Lung microvascular endothelial cell (primary cell): ENCODE measurements at places on chromosomes 12 and 14.

DNA sequence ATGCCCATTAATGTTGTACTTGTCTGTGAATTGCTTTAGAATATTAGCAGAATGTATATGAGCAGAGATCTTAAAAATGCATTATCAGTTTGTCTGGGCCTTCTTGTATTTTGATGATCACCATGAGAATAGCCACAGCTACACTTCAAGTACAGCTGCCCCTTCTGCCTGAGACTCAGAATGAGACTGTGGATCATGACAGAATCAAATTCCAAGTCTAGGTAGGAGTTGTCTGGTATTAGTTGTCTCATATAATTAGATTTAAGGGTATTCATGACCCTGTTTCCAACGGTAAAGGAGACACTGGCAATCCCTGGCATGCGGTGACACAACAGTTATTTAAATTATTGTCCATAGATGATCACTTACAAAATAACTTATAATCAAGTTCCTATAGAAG lies 18.3 kb upstream of the SMIM10L1 start:
- no peak for DNase-seq

DNA sequence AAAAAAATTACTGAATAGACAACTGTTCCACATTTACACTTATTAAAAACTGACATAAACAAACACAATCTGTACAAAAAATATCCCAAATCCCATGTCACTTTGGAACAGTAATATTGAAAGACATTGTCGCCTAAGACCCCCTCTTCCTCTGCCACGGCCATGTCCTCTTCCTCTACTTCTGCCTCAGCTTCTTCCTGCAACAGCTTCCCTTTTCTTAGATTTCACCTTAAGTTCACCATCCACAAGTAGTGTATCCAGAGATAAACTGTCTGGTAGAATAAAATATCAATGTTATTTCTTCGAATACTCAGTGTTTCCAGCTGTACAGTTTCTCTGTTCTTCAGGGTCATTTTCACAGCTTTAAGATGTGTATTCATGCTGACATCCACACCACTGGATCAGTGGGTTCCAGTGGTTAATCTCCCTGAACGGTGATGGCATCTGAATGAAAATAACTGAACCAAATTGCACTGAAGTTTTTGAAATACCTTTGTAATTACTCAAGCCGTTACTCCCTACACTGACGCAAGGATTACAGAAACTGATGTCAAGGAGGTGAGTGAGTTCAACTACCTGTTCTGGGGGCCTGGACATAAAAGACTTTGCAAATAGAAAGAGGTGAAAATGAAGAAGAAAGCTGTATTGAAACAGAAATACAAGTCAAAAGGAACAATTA lies 208.5 kb downstream of the C12orf50 start:
- no peak for DNase-seq

DNA sequence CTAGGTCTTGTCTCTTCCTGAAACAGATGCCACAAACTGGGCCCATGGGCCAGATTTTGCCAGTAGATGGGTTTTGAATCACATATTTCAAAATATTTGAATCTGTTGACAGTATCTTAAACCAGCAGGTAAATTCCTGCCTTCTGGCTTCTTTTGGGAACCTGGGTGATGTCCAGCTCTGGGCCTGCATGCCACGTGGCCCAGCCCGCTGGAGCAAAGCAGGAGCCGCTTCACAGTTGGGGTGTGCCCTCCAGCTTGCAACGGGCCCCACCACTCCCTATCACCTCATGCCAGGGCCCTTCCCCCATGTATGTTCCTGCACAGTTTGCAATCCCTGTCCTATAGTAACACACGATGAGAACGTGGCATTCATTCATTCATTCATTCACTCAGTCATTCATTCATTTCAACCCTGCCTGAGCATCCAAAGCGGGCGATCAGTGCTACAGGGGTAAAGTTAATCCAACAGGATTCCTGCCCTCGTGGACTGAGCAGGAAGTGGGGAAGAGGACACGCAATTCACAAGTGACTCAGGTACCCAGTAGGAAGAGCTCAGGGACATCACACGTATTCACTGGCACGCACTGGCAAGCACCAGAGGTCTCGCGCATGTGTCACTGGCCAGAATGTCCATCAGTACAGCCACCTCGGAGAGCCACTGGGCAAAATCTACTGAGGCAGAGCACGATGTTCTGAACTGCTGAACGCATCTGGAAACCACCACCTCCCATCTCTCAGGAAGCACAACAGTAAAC lies 27.8 kb downstream of the SCARB1 start:
- no peak for DNase-seq

DNA sequence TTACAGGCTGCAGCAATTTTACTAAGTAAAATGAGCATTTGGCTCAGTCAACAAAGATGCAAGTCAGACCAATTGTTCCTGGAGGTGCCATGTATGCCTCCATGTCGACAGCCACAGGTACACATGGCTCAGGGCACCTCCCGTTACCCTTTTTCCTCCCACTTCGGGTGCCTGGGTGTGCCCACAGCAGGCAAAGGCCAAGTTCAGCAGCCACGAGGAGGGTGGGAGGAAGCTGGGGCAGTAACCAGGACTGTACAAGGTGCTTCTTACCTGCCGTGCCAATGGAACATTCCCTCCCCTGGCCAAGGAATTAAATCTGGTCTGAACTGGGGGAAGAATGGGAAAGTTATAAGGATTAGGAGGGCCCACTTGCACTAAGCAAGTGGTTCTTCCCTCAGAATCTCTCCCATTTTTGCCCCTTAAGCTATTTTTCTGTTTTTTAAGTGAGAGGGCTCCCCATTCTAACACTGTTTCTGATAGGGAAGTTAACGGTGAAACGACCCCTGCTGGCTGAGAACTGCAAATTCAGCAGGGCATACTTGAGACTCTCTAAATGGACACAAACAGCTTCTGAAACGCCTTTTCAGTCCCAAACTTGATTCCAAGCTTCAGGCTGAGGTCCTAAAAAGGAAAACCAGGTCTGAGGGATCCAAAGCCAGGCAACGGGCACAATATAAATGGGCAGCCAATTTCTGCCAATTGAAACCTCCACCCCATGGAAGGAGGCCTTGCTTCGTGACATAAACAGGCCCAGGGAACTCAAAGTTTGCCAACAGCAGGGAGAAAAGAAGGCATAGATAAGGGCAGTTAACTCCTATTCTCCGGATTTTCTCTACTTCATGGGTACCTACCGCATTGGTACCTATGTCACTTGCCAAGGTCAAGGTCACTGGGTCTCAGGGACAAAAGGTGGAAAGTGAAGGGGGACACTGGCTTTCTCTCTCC lies 24.8 kb downstream of the CLECL1 start:
- DNase-seq, result peak; percentile 76

DNA sequence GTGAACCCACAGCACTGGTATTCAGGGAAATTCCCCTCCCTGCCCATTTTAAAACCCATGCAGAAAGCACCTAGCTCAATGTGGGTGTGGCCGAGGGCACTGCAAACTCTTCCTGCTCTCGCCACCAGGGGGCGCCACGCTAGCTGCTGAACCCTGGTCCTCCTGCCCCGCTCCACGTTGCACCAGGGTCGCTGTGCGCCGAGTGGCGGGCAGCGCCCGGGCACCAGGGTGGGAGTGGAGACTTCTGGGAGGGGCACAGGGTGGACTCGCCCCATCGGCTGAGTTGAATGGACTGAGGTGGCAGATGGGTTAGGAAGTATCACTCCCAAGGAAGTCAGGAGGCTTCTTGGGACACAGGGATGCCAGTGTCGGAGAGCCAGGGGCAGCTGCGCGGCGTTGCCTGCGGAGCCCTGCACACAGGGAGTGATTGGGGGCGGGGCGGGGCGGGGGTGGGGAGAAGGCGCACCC lies 48.1 kb upstream of the BCL11B start:
- DNase-seq, result peak; percentile 43

GRCh38 chr14:85247071-85247470 lies 282.9 kb upstream of the FLRT2 start:
- DNase-seq, result no peak

DNA sequence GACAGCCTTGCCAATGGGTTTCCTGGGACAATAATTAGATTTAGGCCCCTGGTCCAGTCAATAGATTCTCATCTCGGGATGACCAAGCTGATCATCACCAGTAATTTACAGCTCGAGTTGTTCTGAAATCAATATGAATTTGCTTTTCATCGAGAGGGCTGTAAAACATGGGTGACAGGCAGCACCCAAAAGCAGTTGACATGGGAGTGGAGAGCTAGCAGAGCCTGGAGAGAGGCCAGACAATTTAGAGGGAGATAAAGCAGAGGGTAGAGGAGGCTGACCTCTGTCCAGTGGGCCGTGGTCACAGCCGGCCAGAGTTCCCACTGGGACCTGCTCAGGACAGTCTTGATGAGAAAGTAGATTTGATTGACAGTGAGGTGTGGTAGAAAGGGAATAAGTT lies 157.3 kb downstream of the ASCL4 start:
- no peak for DNase-seq

DNA sequence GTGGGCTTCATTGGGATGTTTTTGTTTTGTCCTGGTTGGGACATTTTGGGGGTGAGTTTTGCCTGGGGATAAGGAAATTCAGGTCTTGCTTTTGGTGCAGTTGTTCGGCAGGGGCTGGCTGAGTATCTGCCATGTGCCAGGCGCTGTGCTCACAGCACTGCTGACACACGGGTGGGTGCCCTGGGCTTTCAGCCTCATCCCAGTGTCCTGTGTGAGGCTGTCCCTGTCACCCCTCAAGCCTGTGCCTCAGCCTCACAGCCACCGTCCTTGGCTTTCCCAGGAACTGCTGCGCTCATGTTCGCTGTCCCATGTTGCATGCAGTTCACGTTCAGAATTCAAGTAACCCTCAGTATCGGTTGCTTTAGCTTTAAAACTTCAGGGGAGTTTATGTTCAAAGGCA lies 24.9 kb downstream of the XRCC3 start:
- DNase-seq, result no peak

DNA sequence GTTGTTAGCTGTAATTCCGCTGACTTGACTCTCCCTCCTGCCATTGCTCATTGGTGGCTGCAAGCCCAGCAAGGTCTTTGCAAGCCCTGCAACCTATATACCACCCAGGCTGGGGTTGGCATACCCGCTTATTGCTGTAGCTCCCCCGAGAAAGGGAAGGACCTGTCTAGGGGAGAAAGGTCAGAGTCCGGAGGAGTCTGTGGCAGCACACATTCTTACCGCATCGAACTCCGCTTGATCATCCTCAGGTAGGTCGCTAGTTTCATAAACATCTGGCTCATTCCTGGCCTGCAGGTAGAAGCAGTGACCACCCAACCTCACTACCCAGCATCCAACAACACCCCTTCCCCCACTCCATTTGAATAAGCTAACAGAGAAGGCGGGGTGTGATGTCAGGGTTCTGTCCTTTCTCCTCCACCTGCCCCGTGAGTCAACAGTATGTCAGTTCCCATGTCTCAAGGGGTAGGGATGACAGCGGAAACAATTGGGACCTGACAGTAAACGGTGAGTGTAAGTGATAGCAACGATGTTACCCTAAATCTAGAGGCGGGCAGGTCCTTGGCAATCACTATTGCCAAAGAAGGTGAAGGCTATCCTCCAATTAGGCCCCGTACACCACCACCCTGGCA lies 1.1 kb downstream of the DCTN2 start:
- DNase-seq, result no peak

- peak; percentile 85 for DNase-seq
Observed at GRCh38 chr12:110107369-110108281, 16.5 kb upstream of the IFT81 start.

GRCh38 chr12:69527506-69528272 lies 57.5 kb downstream of the FRS2 start:
- DNase-seq, result peak; percentile 38

DNA sequence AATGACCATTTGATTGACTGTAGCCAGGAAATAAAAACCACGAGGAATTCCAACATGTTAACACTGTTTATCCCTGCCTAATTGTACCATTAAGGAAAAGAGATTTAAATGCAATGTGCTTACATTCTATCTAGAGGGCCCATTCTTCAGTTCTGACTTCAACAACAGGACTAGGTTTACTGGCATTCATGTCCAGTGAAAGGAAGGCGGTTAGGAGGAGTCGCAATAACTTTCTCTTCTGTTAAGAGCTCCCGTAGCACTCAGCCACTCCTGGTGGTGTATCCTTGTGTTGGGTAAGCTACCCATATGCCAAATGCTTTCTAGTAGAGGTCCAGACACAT lies 154.7 kb downstream of the STXBP6 start:
- no peak for DNase-seq

- peak; percentile 39 for DNase-seq
Observed at GRCh38 chr12:94731733-94732360, 81.5 kb upstream of the TMCC3 start.

DNA sequence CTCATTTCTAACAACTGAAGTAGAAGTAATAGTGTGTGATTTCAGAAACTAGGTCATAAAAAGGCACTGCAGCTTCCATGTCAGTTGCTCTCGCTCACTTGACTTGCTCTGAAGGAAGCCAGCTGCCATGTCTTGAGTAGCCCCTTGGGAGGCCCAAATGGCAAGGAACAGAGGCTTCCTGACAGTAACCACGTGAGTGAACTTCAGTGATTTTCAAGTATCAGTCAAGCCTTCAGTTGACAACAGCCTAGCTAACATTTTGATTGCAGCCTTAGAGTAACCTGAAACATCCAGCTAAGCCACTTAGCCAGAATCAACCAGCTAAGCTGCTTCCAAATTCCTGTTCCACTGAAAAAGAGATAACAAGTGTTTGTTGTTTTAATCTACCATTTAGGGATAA lies 26.7 kb downstream of the TOGARAM1 start:
- no peak for DNase-seq

DNA sequence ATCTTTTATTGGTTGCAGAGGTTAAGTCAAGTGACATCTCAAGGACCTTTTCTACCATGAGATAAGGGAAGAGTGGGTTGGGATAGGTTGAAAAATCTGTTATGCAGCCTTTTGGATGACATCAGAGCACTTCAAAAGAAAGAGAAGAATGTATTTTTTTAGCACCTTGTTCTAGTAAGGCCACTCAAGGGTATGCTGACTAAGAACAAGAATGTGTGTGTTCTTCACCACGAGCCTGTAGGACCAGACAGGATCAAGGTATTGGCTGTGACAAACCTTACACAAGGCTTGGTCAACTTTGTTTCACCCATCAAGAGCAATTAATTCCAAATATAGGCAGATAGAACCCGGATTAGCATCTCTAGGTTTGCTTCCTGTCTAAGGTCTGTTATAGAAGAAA lies 142.5 kb downstream of the SAMD4A start:
- DNase-seq, result no peak

DNA sequence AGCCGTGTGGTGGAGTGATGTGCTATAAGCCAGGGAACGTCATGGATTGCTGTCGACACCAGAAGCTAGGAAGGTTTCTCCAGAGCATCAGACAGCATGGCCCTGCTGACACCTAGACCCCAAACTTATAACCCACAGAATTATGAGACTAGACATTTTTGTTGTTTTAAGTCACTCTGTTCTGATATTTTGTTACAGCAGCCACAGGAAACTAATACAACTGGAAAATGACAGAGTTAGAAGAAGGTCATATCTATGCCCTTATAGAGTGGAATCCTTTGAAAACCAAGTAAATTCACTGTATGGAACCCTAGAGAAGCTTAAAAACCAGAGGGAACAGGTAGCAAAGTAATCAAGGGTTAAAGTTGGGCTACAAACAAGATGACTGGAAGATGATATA lies 42.5 kb downstream of the SPTLC2 start:
- no peak for DNase-seq

- DNase-seq, result peak; percentile 74
Observed at GRCh38 chr12:87848248-87848868, 180.8 kb downstream of the C12orf50 start.

GRCh38 chr12:16581416-16581815 lies 24.5 kb downstream of the LMO3 start:
- no peak for DNase-seq
